Mammary epithelial cell (primary cell): ENCODE measurements at places on chromosomes 2 and 18.

DNA sequence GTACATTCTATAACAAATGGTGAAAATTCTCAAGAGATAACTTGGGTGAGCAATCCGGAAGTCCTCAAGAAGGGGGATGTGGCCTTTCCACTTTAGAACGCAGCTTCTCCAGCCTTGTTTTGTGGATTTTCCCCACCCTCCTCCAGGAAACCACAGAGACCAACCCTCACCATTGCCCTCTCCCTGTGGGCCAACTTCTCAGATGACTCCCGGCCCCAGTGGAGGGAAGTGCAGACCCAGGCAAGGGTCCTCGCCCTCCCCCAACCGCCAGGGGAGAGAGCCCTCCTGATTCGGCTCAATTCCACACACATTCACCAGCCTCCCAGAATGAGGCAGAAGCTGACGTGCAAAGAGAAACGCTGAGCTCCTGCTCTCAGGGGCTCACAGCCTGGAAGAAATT, 277.2 kb downstream of the EIPR1 start:
- DNase-seq, result no peak

- no peak for DNase-seq
Observed at GRCh38 chr18:28015671-28016070, 161.3 kb downstream of the CDH2 start.

- no peak for DNase-seq
Observed at GRCh38 chr2:241931084-241931975, 61.8 kb downstream of the RTP5 start.

DNA sequence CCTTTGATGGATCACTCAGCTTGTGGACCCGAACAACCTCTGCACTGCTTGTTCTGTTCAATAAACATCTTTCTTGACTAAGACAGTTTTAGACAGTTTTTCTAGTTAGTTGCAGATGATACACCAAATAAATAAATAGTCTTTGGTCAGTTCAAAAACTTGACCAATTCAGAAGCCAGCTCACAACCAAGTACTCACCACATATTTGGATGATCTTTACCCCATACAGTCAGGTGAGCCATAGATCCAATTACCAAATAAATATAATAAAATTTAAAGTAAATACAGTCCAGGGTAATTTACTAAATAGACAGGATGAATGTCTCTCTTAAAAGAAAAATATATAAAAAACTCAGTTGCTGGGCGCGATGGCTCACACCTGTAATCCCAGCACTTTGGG, 18.2 kb downstream of the SCN3A start:
- DNase-seq, result no peak

DNA sequence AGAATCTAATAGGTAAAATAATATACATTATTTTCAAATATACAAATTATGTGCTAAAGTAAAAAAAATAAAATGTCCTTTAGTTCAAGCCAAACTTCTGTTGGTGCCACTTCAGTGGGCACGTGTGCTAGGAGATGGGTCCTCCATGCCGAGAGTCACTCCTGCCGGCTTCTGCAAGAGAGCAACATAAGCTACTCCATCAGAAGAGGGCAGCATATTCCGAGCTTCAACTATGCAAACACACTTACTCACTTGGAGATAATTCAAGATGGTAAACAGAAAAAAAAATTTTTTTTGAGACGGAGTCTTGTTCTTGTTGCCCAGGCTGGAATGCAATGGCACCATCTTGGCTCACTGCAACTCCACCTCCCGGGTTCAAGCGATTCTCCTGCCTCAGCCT, 24.4 kb downstream of the CNOT11 start:
- DNase-seq, result no peak

DNA sequence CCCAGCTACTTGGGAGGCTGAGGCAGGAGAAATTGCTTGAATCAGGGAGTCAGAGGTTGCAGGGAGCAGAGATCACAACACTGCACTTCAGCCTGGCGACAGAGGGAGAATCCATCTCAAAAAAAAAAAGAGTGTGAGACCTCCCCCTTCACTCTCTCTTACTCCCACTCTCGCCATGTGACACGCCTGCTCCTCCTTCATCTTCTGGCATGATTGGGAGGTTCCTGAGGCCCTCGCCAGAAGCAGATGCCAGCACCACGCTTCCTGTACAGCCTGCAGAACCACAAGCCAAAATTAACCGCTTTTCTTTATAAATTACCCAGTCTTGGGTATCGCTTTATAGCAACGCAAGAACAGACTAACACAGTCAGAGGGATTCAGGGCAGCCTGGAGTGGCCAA, 66.3 kb upstream of the CREB1 start:
- no peak for DNase-seq

- no peak for DNase-seq
Observed at GRCh38 chr2:28030600-28030999, 140.1 kb downstream of the BABAM2 start.

DNA sequence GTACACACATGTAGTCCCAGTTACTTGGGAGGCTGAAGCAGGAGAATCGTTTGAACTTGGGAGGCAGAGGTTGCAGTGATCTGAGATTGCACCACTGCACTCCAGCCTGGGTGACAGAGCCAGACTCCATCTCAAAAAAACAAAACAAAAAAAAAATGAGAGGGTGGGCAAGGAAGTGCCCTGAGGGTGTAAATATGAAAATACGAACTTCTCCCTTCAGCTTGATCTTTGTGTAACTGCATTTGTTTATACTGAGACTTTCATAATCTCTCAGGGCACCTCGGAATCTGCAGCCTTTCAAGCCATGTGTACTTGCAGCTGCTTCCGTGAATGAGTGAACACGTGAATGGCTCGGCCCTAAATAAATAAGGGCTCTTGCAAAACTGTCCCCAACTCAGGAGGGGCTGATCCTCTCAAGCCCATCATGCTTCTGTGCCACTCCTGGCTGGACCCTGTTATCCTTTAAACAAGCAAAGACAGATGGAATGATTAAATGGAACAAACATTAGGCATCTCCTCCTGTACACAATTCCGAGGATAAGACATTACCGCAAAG, 96.8 kb downstream of the BOD1L2 start:
- DNase-seq, result no peak

DNA sequence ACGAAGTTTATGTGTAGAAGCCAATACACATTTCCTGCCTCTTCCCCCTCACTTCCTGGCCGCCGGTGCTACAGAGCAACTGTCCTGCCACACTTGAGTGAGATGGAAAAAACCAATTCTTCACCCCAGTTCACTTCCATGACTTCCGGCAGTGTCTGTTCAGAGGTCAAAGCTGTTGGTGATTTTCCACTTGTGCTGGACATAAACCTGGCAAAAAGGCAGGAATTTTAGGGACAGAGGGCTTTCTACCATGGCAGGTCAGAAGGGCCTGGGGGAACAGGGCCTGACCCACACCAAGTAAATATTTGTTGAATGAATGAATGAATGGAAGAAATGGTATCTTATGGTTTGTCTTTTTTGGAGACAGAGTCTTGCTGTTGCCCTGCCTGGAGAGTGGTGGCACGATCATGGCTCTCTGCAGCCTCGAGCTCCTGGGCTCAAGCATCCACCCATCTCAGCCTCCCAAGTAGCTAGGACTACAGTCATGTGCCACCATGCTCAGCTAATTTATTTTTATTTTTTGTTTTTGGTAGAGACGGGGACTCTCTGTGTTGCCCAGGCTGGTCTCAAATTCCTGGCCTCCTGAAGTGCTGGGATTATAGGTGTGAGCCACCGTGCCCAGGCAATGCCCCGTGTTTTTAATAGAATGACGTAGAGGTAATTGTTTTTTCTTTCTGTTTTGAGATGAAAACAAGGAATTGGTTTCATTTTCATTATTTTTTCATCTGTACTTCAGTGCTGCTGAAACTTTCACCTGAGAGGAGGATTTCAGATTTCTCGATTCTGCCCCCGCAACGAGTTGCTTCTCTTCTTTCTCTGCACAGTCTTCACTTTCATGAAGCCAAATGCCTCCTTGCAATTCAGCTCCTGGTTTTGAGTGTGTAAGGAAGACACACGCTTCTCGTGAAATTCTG, 48.0 kb upstream of the LPIN2 start:
- DNase-seq, result no peak

DNA sequence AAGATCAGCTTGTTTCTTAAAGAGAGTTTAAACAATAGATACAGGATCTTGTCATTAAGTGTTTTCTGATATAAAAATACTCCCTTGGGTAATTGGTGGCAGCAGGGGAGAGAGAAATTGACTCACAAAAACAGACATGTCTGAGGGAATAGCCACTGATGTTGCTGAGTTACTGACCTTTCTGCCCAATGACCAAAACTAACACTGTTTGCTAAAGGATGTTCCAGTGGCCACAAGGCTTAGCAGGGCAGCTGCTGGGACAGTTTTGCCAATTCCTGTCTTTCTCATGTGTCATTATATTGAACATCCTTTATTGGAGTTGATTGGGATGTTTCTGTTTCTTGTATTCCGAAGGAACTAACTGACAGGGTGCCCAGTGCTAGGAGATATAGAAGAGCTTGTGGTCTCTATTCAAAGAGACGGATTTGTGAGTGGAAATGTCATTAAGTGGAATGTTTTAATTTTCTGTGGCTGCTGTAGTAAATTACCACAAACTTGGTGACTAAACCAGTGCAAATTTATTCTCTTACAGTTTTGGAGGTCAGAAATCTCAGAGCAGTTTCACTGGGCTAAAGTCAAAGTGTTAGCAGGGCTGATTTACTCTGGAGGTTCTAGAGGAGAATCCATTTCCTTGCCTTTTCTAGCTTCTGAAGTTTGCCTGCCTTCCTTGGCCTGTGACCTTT, 124.8 kb upstream of the RMDN2 start:
- no peak for DNase-seq

- DNase-seq, result no peak
Observed at GRCh38 chr2:218984239-218985020, 554 bp downstream of the FEV start.

GRCh38 chr2:69770193-69770702, 28.3 kb downstream of the ANXA4 start:
- DNase-seq, result peak; percentile 91

DNA sequence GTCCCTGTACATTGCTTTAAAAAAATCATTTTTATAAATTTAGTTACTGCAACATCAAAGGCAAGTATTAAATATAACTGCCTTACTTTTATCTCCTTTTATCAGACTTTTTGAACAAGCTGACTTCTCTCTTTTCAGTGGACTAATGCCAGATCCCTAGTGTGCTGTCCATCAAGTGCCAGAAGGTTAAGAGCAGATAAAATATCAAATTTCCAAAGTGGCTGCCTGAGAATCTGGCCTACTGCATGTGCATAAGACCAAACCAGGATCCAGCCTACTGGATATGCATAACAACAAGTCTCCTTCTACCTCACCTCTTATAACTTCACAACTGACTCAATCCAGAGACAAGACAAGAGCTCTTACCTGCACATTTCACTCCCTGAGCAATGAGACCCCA, 59.8 kb upstream of the CHRNA1 start:
- no peak for DNase-seq

DNA sequence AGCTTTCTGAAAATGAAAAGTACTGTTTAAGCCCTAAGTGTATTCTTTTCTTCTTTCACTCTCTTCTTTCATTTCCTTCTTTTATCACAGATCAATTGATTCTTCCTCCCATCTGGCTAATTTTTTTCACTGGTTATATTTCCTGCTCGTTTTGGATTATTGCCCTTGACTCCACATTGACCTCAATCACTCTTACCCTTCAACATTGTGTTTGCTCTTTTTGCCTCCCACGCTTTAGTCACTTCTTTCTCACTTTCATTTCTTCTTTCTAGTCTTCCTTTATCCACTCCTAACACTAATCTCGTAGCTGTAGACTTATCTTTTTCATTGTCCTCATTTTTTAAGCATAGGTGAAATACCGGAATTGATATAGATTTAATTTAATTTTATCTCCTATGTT, 320.3 kb upstream of the VRK2 start:
- no peak for DNase-seq

DNA sequence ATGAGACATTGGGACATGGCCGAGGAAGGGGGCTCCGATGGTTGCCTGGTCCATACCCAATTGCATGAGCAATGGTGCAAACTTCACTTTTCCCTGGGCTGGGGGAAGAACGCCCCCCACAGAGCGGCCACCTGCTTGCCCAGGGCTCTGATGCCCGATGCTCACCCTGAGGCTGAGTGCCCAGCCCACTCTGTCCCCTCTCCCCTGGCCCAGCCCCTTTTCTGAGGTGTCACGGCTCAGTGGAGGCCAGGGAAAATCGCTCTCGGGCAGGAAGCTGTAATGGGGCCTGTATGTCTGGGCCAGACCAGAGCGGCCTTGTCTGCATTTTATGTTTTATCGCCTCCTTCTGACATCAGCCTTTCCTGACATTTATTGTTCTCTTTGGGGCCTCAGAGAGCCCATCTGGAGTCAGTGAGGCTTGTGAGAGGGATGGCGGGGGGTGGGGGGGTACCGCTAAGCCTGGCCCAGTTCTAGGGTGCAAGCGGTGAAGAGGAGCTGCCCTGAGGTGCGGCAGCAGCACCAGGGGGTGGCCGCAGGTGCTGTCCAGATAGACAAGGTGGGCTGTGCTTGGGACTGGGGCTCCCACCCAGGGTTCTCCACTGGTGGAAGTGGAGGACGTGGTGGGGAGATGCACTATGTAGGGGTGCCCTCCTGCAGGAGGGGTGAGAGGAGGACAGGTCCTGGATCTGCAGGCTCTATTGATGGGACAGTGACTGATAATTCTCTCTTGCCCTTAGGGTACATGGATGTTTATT, 46.2 kb downstream of the INHBB start:
- DNase-seq, result no peak

- peak; percentile 40 for DNase-seq
Observed at GRCh38 chr2:43676322-43677050, at the start of gene C1GALT1C1L. TSS of gene C1GALT1C1L (minus strand) at chr2:43676429. CDS start at chr2:43676322, 107 bp downstream.

- no peak for DNase-seq
Observed at GRCh38 chr18:79543861-79544385, 135.7 kb upstream of the CTDP1 start.

DNA sequence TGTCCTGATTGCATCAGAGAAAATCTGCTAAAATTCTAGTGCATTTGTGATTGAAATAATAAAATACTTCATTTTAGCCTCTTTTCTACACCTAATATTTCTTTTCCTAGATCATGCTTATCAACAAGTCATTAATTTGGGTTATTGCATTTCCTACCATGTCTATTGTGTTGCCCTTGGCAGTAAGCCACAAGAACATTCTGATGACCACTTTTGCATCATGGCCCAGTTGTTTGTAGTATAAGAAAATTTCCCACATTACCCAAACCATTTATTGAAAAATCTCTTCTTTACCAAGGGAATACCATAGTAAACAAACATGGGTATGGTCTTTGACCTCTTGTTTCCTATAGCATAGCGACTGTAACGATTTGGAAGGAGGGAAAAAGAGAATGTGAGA, 76.3 kb downstream of the R3HDM1 start:
- peak; percentile 4 for DNase-seq
